A549 (cell line): ENCODE measurements at places on chromosomes 11 and 22. TPM values are rescaled to one million over a fixed set of nuclear protein-coding genes. Genes with fewer than 3 reads are reported as not detected.

GRCh38 chr11:11568651-11569229 is 53.1 kb downstream of the GALNT18 start:
- DNase-seq: no peak

CHADL gene
- not detected in 3 replicates for polyA plus RNA-seq

- DNase-seq: no peak
Measured at GRCh38 chr11:119537306-119538253, 114.6 kb upstream of the THY1 start.

DNA sequence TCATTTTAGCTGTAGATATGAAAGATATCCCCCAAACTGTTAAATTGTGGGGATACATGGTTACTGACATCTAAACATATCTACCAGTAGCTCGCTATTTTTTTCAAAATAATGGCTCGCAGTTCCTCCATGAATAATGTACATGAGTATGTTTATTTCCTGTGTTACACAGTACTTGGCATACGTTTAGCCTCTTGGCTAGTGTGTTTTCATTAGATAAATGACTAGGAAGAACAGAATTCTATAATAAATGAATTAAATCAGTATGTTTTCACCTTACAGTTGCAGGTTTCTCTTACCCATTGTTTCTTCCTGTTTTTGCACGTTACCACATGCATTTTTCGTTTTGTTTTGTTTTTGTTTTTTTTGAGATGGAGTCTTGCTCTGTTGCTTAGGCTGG is 21.8 kb downstream of the RNF169 start:
- no peak for DNase-seq
